GM18507 (cell line): ENCODE measurements at places on chromosomes 12 and 14.
A peak's percentile ranks its signal among the peaks of the same experiment; 100 is the strongest.

GRCh38 chr14:44778604-44779003, 183.1 kb downstream of the KLHL28 start:
- no peak for DNase-seq

DNA sequence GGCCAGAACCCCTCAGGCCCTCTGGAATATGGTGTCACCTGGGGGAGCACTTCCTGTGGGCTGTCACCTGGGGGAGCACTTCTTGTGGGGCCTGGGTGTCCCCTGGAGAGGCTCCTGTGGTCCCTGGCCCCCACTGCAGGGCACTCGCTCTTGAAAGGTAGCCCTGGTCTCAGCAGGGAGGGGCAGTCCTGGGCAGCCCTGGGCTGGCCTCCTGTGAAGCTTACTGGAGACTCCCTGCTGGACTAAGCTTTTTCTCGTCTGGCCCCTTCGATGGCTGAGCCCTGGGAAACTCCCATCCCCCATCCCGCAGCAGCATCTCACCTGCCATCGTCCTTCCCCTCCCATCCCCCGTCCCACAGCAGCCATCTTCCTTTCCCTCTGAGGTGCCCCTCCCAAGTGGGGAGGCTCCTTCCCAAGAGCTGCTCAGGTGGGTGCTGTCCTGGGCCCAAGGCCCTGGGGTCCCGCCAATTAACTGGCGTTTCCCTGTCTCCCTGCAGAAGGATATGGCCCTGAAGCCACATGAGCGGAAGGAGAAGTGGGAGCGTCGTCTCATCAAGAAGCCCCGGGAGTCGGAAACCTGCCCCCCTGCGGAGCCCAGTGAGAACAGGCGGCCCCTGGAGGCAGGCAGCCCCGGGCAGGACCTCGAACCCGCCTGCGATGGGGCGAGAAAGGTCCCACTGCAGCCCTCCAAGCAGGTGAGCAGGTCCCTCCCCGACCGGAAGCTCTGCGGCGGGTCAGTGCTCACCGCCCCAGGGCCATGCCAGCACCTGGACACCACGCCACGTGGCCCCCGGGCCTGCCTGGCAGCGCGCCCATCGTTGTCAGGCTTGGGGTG, 17.9 kb downstream of the FBRSL1 start:
- no peak for DNase-seq

GRCh38 chr12:19447386-19447785, 8.1 kb downstream of the AEBP2 start:
- no peak for DNase-seq

DNA sequence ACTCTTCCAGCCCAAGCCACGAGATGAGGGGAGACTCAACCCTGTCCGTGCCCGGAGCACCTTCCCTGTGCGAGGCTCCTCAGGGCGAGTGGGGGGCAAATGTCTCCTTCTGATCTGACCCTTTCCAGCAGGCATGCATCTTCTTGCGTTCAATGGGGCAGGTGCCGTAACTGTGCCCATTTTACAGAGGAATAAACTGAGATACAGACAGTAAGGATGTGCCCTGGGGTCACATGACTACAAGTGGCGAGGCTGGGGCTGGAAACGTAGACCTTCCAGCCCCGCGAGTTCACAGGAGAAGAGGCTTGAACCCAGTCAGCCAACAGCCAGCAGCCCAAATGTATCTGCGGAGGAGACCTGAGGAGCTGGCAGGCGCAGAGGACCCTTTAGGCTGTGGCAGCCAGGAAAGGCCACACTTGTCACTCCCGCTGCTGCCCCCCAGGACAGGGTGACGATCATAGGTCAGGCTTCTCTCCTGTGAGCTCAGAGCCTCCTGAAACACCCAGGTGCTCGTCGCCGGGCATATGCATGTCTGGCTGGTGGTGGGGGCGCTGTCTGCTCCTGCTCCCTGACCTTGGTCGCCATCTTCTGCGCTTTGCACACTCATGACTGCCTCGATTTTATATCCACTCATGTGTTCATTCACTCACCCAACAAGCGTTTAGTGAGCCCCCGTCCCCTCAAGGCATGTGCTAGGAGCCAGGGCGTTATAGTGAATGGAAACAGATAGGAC, 41.7 kb downstream of the CCDC88C start:
- DNase-seq: no peak

- DNase-seq: no peak
These were observed 19.2 kb downstream of the CEP290 start for GRCh38 chr12:88122666-88123065.

- DNase-seq: no peak
These were observed 7.3 kb downstream of the TTC7B start for GRCh38 chr14:90808759-90809529.

DNA sequence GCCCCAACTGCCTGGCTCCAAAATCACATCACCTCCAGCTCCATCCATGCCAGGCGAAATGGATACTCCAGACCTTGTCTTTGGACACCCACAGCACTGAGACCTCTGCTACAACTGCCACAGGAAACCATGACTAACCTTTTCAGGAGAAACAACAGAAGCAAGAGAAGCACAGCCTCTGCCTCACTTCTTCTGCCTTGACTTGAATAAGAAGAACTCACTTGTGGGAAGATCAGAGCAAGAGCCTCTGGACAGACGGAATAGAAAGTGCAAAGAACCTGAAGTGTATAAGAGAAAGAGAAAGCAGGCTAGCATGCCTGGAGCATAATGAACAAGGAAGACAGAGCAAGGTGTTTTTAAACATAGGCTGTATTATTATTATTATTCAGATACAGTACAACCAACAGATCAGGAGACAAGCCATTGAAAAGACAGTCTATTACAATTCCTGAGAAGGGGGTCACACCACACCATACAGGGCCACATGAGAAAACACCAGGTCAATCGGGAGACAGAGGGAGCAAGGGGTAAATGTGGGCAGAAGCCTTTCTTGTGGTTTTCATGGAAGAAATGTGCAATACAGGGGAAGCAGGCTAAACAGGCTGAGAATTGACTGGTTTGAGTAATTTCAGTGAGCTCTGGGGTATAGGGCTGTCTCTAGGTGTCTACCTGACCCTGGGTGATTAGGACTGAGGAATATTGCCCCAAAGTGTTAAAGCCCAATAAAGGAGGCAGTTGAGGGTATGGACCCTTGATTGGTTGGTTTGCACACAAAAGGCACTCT, 7.4 kb upstream of the OR10P1 start:
- no peak for DNase-seq

DNA sequence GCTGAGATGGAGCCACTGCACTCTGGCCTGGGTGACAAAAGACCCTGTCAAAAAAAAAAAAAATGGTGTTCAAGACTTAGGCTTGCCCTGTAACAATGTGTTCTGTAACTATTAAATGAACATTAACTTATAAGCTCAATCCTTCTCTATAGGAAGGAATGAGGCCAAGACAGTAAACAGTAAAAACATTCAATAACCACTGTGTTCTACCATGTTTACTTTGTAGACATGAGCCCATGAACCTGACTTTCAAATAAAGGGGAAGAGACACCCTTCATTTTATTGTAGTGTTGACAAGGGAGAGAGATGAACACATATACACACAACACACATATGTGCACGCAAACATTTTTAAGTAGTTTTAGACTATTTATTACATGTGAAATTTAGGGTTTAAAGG, 20.1 kb upstream of the RASSF3 start:
- DNase-seq: no peak

DNA sequence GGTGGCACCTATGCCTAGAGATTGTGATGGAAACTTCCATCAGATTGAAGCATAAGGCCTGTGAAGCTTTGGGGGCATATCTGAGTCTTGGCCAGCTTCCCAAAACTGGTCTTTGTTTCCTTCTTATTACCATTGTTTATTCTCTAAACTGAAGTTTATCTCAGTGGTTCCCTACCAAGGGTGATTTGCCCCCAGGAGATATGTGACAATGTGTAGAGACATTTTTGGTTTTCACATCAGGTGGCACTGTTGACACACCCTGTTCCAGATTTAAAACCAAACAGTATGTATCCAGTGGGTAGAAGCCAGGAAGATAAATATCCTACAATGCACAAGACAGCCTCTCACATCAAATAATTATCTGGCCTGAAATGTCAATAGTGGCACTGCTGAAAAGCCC, 22.1 kb downstream of the RASSF9 start:
- DNase-seq: no peak

- no peak for DNase-seq
These were observed 444.0 kb downstream of the AACS start for GRCh38 chr12:125509195-125509594.

- no peak for DNase-seq
These were observed 112.5 kb downstream of the RALGAPA1 start for GRCh38 chr14:35696575-35696974.

DNA sequence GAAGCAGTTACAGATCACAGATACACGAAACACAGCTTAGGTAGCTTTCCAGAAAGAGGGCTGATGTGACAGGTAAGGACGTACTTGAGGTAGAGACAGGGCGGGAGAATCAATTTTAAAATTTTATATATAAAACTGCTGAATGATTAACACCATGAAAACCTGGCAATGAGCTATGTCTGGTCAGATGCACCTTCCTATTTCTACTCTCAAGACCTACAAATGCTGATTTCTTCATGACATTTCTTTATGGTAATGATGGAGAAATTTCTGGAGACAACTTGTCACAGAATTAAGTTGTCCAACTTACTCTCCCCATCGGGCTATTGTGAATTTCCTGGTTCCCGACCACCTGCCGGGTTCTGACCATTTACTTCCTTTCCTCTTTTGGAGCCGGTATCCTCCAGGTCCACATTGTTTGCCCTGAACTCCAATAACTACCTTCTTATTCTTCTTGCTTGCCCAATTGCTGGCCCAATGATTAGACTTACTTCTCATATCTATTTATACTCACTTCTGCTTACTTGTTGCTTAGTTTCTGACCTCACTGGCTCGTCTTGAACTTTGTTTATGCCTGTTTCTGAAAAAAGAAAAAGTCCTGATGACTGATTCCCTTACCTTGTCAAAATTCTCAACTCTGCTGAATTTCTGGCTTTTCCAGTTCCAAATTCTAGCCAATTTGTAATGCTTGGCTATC, 12.8 kb upstream of the ATP2B1 start:
- DNase-seq: peak; percentile 11

DNA sequence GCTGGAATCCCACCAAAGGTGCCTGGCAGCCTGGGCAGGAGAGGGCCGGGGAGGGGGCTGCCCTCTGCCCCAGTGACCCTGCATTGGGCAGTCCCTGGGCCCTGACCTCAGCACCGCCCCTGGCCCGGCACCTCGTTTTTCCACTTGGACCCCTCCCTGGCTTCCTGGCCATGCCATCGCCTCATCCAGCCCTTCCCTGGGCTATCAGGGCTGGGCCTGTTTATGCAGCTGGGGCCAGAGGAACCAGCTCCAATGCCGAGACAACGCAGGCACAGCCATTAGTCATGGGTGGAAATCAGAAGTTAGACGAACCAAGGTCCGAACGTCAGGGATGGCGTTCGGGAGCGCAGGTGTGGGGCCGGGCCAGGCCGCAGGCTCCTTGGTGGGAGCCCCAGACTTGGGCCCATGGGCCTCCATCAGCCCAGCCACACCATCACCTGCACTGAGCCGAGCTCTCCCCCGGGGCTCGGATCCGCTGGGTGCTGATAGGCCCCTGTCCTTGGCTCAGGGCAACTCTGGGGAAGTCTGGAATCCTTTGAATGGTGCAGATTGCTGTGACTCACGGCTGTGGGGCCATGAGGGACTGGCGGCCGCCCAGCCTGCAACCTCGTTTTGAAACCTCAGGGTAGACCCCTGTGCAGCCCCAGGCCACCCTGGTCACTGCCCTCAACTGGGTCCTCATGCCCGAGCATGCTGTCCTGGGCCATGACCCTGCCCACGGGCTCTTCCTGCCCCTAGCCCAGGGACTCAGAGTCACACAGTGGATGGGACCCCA, 169.4 kb downstream of the KIF26A start:
- no peak for DNase-seq

DNA sequence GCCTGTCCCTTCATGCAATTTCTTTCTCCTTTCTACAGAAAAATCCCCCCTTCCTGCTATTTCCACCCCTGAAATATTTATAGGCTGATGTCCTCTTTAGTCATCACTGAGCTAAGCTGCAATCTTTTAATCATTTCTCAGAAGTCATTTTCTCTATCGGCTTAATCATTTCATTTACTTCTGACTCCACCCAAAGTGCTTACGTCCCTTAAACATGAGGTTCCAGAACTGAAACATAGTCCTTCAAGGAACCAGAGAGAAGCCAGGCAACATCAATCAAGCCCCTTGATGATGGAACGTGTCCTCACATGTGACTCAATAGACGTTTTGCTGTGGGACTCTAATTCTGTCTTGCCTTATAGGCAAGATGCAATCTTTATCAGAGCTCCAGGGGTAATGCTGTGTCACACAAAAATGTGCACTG, 148.7 kb upstream of the KRR1 start:
- DNase-seq: no peak

DNA sequence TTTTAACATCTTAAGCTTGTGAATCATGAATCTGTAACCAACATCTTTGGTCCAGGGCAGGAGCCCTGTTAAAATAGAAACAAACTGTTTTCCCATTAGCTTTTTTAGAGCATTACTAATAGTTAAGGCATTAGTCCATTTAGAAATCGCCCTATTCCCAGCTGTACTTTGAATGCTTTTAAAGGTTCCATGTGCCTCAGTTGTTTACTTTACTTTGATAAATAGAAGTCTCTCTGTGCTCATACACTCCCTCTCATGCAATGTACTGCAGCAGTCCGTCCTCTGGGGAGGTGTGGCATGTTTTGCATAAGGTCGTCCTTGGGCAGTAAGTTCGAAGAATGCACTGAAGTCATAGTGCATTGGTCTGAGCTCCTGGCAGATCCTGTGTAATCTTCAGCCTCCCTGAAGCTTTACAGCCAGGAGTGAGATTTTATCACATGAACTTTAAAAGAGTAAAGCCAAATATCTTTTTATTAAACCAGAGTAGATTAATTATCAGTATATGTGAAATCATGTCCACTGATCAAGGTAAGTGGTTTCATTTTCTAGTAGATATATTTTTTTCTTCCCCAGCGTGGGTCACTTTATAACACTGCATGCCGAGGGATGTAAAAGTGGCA, 134.7 kb downstream of the FGD4 start:
- DNase-seq: no peak

- DNase-seq: no peak
These were observed 1021.9 kb downstream of the LRFN5 start for GRCh38 chr14:42628602-42629001.
